ENCODE measurements at places on chromosomes 4 and X.

- peak; percentile 85 for DNase-seq
These were observed at the start of gene KDR for GRCh38 chr4:55125087-55125721. TSS of gene KDR (minus strand) at chr4:55125595. CDS start at chr4:55125293, 302 bp downstream.

DNA sequence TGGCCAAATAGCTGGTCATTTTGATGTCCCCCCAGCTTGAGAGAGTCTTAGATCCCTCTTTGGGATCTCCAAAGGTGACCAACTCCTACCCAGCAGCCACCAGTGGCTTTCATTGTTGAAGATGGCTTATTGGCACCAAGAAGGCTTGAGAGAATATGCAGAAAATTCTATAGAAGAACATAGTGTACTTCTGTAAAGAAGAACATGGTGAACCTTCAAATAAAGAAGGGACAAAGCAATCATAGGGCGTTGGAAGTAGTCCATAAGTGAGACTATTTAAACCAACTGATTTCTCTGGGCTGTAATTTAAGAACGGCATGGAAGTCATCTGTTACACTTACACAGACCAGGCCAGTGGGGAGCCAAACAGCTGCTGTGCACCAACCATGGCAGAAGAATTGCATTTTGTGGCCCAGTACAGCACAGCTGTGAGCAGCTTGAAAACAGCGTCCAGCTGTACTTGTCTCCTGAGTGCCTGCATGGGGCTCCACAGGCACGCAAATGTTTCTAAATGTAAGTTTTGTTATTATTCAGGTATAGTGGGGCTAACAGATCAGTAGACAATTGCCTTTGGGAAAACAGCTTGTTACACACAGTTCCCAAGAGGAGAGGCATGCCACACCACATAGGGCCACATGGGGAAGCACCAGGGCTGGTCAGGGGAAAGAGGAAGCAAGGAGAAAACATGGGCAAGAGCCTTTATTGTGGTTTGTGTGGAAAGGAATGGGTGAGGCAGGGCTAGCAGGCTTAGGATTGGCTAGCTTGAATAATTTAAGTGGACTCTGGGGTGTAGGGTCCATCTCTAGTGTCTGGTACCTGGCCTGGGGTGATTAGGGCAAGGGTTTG is 125.0 kb downstream of the ARHGAP6 start:
- peak; percentile 29 for DNase-seq

GRCh38 chr4:158609116-158609515 is 62.6 kb downstream of the C4orf46 start:
- no peak for DNase-seq

GRCh38 chr4:65861993-65862392 is 191.7 kb upstream of the EPHA5 start:
- no peak for DNase-seq

DNA sequence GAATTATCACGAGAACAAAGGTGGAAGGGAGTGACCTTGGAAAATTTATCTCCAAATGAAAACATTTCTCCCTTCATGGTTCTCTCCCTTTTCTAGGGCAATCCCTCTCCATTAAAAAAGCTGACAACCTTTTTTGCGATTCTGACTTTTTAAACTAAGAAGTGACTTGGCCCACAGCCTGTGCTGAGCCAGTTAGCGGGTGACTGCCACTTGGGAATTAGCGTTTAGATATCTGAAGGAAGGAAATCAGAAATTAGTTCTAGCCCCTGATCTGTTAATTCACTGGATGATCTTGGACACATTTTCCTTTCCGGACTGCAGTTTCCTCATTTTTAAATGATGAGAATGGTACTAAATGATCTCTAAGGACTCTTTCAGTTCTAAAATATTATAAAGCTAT is 245.0 kb downstream of the FBXO8 start:
- no peak for DNase-seq

GRCh38 chr4:10413177-10413576 is 44.0 kb downstream of the ZNF518B start:
- no peak for DNase-seq

- no peak for DNase-seq
These were observed 49.2 kb downstream of the VSIG4 start for GRCh38 chrX:65990702-65991101.

DNA sequence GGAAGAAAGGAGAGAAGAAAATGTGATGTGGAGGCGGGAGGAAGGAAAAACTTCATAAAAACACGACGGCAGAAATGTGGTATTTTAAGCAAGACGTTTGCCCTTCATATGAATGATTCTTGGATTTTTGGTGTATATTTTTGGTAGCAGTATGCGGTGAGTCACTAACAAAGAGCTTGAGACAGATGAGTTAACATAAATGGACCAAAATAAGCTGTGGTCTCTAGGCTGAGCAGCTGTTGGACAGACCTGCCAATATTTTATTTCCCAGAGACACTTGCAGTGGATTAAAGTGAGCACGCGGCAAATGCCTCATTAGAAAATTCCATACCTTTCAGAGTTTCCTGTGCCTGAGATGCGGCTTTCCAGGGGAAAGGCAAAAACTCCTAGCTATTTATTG is 43.1 kb upstream of the RPS6KA3 start:
- DNase-seq = no peak

DNA sequence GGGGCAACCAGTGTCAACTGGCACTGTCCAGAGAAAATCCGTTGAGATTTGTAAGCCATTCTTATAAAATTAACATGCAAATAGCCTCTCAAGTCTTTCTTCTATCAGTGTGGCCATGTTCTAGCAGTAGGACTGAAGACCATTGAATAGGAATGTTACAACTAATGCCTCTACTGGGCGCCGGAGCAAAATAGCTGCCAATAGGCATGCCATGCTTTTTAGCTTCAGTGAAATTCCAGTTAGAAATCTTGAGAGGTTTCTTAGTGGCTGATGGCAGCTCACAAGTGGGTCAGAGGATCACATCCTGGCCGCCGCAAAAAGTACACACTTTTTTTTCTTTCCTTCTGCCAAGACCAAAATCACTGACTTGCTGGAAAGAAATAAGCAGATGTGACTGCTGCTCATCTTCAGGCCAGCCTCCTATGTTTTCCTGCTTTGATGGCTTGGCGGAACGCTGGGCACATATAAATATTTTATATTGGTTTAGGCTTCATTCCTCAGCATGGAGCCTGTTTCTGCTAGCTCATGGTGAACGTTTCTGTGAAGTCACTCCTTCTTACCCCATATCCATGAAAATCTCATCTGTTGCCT is 293.1 kb downstream of the TENM3 start:
- DNase-seq = peak; percentile 90

DNA sequence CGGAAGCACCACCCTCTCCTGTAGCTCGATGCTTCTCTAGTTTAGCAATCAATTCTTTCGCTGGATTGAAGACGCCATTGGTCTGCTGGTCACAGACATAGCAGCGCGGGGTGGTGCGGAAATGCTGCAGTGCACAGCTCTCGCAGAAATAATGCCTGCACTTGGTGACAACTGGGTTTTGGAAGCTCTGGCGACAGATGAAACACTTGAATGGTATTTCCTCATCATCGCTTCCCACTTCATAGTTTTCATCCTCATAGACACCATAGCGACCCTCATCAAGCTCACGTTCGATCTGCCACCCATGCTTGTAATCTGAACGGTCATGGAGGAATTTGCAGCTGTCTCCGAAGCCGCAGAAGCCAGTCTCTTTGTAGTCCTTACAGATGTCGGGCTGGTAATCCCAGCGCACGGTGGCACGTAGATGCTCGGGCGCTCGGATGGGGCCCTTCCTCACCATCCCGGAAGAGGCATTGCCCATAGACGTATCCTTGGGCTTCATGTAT is 854 bp downstream of the RNF113A start:
- DNase-seq = peak; percentile 41

GRCh38 chr4:159608436-159608835 is 505.6 kb downstream of the RAPGEF2 start:
- DNase-seq = no peak

DNA sequence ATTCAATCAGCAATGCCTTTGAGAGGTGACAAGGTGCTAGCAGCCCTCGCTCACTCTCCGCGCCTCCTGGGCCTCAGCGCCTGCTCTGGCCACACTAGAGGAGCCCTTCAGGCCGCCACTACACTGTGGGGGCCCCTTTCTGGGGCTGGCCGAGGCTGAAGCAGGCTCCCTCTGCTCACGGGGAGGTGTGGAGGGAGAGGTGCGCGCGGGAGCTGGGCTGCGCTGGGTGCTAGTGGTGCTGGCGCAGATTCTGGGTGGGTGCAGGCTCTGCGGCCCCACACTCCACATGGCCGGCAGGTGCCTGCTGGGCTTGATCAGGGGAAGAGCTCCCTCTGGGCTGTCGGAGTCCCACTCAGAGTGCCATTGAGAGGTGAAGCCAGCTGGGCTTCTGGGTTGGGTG is 351.0 kb downstream of the GASK1B start:
- no peak for DNase-seq

- DNase-seq = no peak
These were observed 570 bp upstream of the RNF128 start for GRCh38 chrX:106725931-106726330.

DNA sequence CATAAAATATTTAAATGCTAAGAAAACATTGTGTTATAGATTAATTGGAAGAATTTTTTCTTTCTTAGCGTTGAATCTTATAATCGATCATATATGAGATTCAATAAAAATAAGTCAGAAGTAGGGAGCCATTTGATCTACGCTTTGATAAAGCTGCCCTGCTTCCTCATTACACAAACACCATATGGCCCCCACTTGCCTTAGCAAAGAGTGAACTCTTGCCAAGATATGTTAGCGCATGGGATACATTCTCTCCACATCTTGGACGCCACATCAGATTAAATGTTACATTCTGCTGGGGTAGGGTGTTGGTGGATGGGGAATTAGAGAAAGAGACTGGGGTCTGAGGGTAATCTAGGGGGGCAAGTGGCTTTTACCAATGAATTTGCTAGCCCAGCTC is 207.7 kb upstream of the MID1 start:
- no peak for DNase-seq

GRCh38 chr4:111847296-111848008 is 297.8 kb upstream of the FAM241A start:
- DNase-seq = no peak

GRCh38 chr4:126727461-126727860 is 905.3 kb upstream of the INTU start:
- peak; percentile 38 for DNase-seq

DNA sequence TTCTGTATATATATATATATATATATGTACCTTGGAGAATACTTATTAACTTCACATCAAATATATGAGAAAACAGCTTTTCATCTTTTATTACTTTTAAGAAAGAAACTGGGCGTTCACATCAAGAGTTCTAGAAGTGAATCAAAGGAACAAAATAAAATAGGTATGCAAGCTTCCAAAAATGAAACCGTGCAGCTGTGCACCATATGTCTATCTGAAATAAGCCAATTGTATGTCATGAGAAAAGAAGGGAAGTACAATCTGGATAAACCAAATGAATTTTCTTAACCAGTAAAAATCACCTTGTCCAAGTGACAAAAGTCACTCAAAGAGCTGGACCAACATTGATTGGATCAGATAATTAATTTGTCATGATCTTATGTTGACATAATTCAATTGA is 405.4 kb upstream of the TECRL start:
- DNase-seq = no peak

DNA sequence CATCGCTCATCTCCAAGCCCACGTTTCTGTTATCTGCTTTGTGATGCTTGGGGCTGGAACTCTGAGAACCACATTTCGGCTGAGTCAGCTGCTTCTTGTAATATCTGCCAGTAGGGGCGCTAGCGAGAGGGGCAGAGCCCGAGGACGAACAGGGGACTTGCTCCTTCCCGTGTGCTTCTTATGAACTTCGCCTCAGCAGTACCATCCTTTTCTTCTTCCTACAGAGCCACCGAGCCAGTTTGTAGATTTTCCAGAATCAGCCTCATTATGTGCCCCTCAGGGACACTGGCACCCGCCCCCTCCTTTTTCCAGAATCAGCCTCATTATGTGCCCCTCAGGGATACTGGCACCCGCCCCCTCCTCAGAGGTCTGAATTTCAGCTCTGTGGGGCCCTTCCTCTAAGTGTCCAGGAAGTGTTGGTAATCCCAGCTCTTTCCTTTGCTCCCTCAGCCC is 441.7 kb upstream of the RASGEF1B start:
- peak; percentile 76 for DNase-seq

DNA sequence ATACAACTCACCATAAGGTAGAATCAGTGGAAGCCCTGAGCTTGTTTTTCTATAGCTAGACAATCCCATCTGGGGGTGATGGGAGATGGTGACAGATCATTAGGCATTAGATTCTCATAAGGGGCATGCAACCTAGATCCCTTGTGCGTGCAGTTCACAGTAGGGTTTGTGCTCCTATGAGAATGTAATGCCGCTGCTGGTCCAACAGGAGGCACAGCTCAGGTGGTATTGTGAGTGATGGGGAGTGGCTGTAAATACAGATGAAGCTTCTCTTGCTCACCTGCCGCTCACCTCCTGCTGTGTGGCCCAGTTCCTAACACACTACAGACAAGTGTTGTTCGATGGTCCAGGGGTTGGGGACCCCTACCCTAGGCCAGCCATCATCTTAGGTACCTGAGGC is 5.9 kb upstream of the GATB start:
- DNase-seq = no peak

DNA sequence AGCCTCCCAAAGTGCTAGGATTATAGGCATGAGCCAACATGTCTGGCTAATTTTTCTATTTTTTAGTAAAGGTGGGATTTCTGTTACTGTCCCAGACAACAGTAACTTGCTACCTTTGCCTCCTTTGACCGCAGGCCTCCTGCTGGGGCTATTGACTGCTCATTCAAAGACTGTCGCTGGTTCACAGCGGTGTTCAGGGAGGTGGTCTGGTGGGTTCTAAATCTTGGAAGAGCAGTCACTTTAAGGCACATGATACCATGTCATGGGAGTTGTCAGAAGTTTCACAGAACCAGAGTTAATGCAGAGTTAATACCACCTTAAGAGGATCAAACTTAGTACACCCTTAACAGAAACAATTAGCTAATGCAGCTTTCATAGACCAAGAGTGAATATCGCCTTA is 3.8 kb downstream of the ASMT start:
- no peak for DNase-seq

DNA sequence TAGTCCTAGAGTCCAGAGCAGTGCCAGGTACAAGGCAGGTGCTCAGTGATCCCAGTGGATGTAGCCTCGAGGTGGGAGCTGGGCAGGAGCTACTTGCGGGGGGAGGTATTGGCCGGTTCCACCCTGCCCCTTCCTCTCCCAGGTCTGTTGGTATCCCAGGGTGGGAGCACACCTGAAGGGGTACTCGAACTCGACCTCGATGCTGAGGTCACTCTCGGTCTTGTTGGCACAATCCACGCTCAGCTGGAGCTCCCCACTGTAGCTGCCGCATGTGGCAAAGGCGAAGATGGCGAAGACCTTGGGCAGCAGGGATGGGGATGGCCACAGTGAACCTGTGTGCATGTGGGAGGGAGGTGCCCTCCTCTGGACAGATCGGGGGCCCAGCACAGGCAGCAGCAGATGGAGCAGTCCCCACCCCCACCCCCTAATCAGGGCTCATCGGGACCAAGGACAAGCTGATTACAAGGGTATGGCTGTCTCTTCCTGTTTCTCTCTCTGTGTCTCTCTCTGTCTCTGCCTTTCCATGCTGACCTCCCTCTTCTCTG is 2.4 kb downstream of the SYP start:
- DNase-seq = no peak

GRCh38 chr4:57102050-57102624 is 8.0 kb downstream of the IGFBP7 start:
- DNase-seq = peak; percentile 85

- DNase-seq = no peak
These were observed 57.8 kb downstream of the DCLK2 start for GRCh38 chr4:150136036-150136435.
